ENCODE measurements at places on chromosomes 1 and 21.

DNA sequence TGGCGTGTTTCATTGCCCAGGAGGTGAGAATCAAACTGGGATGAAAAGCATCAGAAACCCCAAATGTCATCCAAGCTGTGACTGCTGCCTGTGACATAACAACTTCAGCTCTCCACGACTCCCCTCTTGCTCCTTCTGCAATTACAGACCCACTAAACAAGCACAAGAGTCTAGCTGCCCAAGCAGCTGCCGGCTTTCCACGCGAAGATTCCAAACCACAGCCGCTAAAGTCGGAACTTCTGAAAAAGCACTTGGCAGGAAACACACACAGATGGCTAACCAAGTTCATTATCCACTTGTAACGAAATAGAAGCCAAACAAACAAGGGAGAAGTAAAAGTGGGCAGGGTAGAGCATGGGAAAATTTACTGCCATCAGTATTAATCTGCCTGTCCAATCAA is 198.1 kb downstream of the SLC35F3 start:
- DNase-seq = no peak

DNA sequence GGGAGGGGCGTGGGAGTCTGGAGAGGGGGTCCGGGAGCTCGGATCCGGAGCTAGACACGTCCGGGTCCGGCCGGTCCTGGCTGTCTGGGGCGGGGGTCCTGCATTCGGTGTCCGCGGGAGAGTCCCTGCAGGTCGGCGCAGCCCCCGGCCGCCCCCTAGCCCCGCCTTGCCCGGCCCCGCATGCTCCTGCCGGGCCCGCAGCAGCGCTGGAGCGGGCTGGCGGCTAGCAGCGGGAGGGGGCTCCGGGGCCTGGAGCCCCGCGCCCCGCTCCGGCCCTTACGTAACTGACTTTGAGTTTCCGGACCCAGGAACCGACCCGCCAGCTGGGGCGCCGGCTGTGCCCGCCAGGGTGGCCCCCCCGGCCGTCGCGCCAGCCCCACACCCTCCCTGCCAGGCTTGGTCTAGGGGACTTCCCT is 26.9 kb upstream of the EPB41 start:
- peak; percentile 28 for DNase-seq

DNA sequence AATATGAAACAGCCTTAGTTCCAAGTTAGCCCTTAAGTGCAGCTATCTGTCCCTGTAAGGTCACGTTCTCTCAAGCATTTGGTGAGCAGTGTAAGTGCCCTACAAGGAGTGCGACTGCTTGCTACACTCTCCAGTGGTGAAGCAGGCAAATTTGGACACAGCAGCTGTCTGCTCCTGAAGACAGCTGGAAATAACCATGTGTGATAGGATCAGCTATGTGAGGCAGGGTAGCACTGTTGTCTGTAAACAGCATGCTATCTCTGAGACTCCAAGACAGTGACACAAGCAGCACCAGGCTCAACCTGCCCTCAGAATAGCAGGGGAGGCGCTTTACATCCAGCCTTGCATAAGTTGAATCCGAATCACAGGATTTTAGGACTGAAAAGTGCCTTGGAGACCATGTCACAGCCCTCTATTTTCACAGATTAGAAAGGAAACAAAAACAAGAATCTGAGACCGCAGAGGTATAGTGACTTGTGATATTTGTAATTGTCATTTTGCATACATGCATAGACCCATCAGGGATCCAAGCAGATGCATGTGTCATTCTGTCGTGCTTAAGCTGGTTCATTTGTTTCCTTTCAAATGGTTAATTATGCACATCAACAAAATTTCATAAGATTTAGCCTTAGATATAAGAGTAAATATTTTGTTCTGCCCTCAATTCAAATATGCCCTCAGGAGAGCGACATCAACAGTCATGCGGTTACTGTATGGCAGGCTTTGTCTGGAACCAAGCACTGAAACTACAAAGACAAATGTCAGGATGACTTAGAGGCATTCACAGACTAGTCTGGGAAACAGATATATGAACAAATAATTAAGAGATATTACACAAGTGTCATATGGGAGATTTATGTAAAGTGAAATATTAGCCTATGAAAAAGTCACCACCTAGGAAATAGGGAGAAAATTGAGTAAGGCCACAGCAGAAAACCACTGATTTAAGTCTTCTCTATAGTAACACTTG is 134.9 kb upstream of the NRIP1 start:
- DNase-seq = no peak

DNA sequence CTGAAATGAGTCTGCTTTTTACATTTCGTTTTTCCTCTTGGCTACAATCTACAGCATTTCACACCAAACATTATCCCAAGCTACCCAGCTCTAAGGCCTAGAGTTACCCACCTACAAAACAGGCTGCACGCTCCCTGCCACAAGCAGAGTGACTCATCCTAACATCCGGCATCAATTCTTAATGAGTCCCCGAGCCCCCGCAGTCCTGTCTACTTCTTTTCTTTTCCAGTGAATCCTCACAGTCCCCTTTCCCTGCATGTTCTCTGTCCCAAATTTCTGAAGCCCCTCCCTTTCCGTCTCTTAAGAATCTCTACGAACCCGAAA is 650 bp downstream of the PCNX2 start:
- peak; percentile 66 for DNase-seq

GRCh38 chr1:15090373-15090772 is 63.2 kb upstream of the TMEM51 start:
- DNase-seq = no peak

GRCh38 chr1:247322849-247323586 is 8.6 kb downstream of the ZNF496 start:
- no peak for DNase-seq

DNA sequence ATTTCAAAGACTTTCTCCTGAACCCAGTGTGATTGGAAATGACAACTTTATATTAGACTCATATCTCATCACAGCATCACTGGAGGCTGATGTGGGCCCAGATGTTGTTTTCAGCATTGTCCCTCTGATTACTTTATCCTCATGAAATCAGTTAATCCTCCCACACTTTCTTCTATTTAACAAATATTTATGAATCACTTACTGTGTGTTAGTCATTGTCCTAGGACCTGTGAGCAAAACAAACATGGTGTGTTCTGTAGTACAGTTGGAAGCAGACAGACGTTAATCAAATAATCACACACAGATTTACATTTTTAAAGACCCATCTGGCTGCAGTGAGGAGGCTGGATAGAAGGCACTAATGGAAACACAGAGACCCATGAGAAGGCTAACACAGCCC is 383.7 kb downstream of the PRDM2 start:
- no peak for DNase-seq

All from activated CD4-positive, alpha-beta T cell treated with anti-CD3 and anti-CD28 coated beads, Interleukin-2, Interleukin-6, amounts not matched to agents 100 ng/mL and 50 ng/mL, durations not matched to agents 16 hours and 8 hours (primary cell).